Ovary (tissue), 10 donors: ENCODE measurements at places on chromosomes 7 and 10. TPM values are rescaled to one million over a fixed set of nuclear protein-coding genes. Genes with fewer than 3 reads are reported as not detected.

DNA sequence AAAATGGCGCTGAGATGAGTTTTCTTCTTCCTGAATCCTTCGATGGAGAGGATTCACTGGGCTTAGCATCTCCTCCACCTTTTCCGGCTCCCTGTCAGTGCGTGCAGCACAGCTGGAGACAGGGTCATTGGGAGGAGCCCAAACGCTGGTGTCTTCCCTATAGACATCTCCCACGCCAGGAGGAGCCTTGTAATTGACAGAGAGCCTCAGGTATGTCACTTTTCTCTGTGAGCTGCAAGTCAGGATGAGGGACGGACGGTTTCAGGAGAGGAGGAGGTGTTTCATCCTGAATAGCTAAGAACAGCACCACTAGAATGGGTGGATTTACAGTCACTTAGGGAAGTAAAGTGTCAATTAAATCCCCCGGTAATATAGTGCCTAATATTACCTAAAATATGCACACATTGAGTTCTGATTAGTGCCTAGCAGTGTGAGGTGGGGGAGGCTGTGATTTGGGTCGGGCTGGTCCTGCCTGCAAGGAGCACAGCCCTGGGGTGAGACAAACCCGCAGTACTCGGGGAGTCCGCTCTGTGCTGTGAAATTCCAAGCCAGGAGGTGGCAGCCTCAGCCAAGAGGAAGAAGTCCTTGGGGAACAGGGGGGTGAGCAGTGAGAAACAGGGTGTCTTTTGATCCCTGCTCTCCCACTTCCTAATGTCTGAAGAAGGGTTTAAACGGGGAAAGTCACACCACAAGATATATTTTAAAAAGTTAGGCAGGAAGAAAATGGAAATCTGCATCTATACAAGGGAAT lies 28.2 kb downstream of the IL15RA start:
- no peak overlapping the region for H3K4me3 ChIP-seq
- peak; percentile 66 for DNase-seq
- H3K36me3 ChIP-seq: no peaks in the 10 kb centered on the region
- H3K27ac ChIP-seq: no peak overlapping the region
- peaks cover 11% of the 10 kb centered on the region for H3K4me1 ChIP-seq

GRCh38 chr7:25580141-25580540 lies 351.9 kb upstream of the NPVF start:
- H3K27me3 ChIP-seq: no peaks in the 10 kb centered on the region
- H3K36me3 ChIP-seq: no peaks in the 10 kb centered on the region
- H3K4me1 ChIP-seq: no peaks in the 10 kb centered on the region
- no peak overlapping the region for H3K27ac ChIP-seq
- H3K4me3 ChIP-seq: no peak overlapping the region
- no peak for DNase-seq

GRCh38 chr10:95290461-95291364 lies at the start of gene PDLIM1:
TSS of gene PDLIM1 (minus strand) at chr10:95291003. CDS start at chr10:95290915, 88 bp downstream.
- no peaks in the 10 kb centered on the region for H3K27me3 ChIP-seq
- peak; percentile 16 for DNase-seq
- H3K27ac ChIP-seq: no peak within 1 kb of the TSS
- no peaks in the 10 kb centered on the region for H3K4me1 ChIP-seq
- H3K4me3 ChIP-seq: peak within 1 kb of the TSS; percentile 89

ELAPOR2 gene
- total RNA-seq: 6.6 TPM

SFMBT2 gene
- 11.2 TPM for total RNA-seq
